ENCODE measurements at places on chromosomes 7 and 10. TPM values are rescaled to one million over a fixed set of nuclear protein-coding genes. Genes with fewer than 3 reads are reported as not detected.

The DPYSL4 gene
- 0.78 TPM for total RNA-seq

The COBL gene
- not detected for total RNA-seq

DNA sequence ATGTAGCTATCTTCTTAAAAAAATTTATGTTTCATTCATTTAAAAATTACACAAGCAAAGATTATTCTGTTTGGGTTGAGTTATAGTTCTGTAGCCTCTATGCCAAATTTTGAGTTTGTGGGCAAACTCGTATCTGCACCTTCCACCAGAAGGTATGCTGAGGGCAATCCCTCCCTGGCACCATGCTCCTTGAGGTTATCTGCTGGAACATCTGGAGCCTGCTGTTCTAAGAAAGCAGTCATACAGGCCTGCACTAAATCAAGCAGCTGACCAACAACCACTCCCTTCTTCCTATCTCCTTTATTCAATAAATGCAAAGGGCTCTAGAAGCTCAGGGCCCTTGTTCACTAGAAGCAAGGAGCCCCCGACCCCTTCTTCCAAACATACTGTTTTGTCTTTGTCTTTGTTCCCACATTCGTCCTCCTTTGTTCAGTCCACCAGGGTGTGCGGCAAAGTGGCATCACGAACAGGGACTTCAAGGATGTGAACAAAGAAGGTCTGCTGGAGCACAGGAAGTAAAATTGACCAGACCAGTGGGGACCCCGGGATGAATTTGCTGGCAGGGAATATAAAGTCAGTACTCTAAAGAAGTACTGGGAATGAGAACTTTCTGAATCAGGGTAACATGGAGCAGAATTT, 36.4 kb downstream of the OR13A1 start:
- no peak for DNase-seq
- no peaks in the 10 kb centered on the region for H3K4me1 ChIP-seq
- H3K27me3 ChIP-seq, result no peaks in the 10 kb centered on the region
- no peaks in the 10 kb centered on the region for H3K36me3 ChIP-seq

GRCh38 chr10:132104471-132105301, 38.9 kb downstream of the JAKMIP3 start:
- H3K27ac ChIP-seq, result no peak overlapping the region
- peaks cover 11% of the 10 kb centered on the region for H3K27me3 ChIP-seq
- DNase-seq, result no peak
- no peaks in the 10 kb centered on the region for H3K36me3 ChIP-seq
- H3K4me3 ChIP-seq, result no peak overlapping the region
- no peaks in the 10 kb centered on the region for H3K4me1 ChIP-seq

DNA sequence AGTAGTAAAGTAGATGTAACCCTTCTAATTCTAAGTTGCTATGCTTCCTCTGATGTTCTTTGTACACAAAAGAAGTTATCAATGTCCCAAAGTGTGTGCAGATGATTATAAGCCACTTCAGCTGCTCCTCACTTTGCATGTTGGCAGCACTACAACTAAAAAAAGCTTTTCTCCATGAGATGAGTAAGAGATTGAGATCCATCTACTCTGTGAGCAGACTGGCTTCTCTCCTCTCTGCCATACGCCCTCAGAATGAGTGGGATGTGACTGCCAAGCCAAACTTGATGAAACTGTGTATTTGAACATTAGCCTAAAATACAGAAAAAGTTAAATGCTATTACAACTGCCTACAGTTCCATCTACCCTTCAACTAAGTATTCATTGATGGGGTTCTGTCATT, 102.9 kb upstream of the ETV1 start:
- H3K27ac ChIP-seq, result no peak overlapping the region
- H3K27me3 ChIP-seq, result no peaks in the 10 kb centered on the region
- H3K4me3 ChIP-seq, result no peak overlapping the region

GRCh38 chr10:5512881-5513612, 11.7 kb upstream of the CALML3 start:
- no peaks in the 10 kb centered on the region for H3K4me1 ChIP-seq

DNA sequence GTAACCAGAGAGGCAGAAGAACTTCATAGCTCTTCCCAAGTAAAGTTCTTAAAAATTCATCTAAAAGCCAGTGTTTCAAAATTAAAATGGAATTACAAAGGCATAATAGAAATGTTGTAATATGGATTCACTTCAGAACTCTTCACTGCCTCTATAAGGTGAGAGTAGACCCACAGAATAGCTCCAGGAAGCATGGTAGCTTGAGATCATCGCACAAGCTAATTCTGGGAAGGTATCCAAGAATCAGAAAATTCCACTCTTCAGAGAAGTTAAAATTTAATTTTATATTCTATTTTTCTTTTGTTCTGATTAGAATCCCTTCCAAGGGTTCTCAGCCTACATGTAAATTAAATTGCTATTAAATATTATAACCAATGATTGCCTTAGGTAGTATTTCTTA, 1.5 kb upstream of the DHX32 start:
- no peaks in the 10 kb centered on the region for H3K27me3 ChIP-seq
- H3K4me1 ChIP-seq, result no peaks in the 10 kb centered on the region
- H3K27ac ChIP-seq, result no peak overlapping the region
- no peak overlapping the region for H3K4me3 ChIP-seq
- H3K36me3 ChIP-seq, result peaks cover 16% of the 10 kb centered on the region
- no peak for DNase-seq
